ENCODE measurements at places on chromosomes 4 and X.

GRCh38 chrX:48589482-48590162, 7.7 kb upstream of the WDR13 start:
- DNase-seq: no peak

GRCh38 chr4:75069493-75070074, 136.7 kb downstream of the PARM1 start:
- DNase-seq: no peak

- no peak for DNase-seq
Observed at GRCh38 chr4:107071108-107071507, 35.0 kb upstream of the DKK2 start.

DNA sequence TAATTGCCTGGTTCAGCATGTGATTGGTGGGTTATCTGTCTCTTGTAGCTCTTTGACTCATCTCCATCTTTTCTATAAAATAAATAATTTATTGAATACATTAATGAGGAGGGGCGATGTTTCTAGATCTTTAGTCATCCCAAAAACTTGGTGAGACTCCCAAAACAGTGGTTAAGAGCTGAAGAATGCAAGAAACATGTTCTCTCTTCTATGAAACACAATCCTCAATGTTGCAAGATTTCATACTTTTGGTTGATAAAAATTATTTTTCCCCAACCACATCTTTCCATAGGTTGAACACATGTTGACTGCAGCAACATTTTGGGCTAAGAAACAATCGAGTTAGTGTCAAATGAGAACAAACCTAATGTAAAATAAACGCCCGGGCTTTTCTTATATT, 1.2 kb upstream of the TMEM47 start:
- DNase-seq: no peak

- no peak for DNase-seq
Observed at GRCh38 chr4:17957688-17958087, 63.9 kb downstream of the LCORL start.

- no peak for DNase-seq
Observed at GRCh38 chr4:118076958-118077766, 42.9 kb downstream of the NDST3 start.

DNA sequence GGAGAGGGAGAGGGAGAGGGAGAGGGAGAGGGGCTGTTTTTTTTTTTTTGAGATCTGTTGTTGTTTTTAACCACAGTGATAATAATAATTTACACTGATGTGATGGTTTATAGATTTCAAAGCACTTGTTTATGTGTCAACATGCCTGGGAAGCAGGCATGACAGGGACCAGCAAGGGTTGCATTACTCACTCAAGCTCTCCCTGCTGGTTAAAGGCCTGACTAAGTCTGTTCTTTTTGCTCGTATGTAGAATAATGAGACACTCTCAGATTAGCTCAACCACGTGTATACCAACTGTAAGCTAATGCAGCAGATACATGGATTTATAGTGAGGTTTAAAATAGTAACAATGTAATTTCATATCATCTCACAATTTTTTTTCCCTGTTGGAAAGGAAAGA, 134.6 kb upstream of the BOD1L1 start:
- DNase-seq: no peak

- no peak for DNase-seq
Observed at GRCh38 chr4:73770917-73771316, 30.5 kb downstream of the CXCL8 start.

DNA sequence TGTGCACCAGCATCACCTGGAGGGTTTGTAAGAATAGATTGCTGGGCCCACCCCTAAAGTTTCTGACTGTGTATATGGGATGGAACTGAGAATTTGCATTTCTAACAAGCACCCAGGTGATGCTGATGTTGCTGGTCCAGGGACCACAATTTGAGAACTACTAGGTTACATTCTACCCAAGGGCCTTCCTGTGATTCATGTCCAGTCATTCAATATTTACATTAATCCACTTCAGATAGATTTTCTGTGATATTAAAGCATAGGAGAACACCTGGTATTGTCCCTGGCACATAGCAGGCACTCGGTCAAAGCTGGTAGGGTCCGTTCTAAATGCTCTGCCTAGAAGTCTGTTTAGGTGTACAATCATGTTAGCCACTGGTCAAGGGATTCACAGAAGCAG, 19.5 kb upstream of the XPNPEP2 start:
- no peak for DNase-seq

- no peak for DNase-seq
Observed at GRCh38 chr4:40515398-40516293, 114.0 kb downstream of the RBM47 start.

GRCh38 chrX:137848266-137848905, 282.5 kb downstream of the ZIC3 start:
- DNase-seq: no peak

GRCh38 chr4:5033281-5033841, 14.1 kb upstream of the CYTL1 start:
- DNase-seq: no peak

- DNase-seq: no peak
Observed at GRCh38 chr4:147492306-147492705, 11.4 kb downstream of the EDNRA start.

GRCh38 chr4:67456577-67457196, 88.6 kb downstream of the CENPC start:
- no peak for DNase-seq

DNA sequence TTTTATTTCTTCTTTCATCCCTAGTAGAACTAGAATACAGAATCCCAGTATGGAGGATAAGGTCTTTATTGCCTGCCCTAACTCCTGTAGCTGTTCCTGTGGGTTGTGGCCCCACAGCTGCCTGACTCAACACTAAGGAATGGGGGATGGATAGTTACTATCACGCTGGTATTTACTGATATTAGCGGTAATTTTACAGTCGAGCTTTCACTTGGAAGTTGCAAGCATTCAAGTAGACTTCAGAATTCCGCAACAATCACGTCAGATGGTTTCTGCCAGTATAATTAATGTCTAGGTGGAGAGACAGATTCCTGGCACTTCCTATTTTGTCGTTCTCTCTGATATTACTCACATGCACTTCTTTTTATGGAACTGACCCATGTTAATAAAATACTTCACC, 489.8 kb downstream of the PABPC4L start:
- no peak for DNase-seq

DNA sequence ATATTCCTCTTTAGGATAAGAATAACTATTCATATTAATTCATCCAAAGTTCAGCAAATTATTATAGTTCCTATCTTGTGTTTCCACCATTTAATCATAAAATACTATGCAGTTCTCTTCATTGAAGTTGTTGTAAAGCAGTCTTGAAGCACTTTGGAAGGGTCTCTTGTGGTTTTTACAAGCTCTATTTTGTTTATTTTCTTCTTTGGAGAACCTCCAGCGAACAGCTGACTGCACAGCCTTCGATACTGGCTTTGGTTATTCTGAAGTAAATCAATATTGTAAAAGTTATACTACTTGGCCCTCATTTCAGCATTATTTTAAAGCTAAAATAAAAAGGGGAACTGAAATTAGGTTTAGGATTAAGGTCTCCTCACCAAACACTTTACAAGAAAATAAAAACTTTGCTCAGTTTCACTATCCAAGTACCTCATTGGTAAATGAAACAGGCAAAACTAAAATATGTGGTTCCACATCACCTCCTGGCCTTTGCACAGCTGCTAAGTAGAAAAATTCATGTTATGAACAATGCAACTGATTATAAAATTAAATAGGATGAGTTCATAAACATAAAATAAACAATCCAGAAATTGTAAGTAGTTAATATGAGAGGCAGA, 1629.2 kb upstream of the ADGRL3 start:
- no peak for DNase-seq

DNA sequence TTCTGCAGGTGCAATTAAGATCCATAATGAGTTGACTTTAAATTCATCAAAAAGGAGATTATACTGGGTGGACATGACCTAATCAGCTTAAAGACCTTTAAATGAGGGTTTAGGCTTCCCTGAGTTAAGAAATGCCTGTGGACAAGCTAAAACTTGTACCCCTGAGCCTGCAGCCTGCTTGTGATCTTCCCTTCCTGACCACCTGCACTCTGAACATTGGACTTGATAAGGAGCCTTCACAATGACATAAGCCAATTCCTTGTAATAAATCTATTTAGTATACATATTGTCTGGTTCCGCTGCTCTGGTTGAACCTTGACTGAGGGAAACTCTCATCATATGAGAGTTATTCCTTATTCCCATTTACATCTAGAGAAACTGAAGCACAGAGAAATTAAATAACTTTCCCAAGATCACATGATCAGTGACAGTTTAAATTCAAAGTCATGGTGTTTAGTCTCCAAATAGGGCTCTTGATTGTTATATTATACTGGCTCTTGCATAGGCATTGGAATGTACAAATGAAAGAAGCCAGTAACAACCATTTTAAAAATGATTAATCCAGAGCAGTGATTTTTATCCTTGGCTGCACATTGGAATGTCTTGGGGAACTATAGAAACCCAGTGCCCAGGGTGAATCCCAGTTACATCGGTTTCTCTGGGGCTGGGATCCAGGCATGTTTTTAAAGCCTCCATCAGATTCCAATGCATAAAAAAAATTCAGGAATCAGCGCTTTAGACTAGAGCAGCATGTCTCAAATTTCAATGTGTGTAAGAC, 136.1 kb downstream of the MSL3 start:
- no peak for DNase-seq

Data from stimulated activated CD8-positive, alpha-beta memory T cell treated with anti-CD3 and anti-CD28 coated beads, Interleukin-7, amount 100 ng/mL, for 1 hour (primary cell).